GM13977 (cell line): ENCODE measurements at places on chromosomes 5 and 9.

GRCh38 chr5:140258016-140258415, 44.9 kb downstream of the PFDN1 start:
- DNase-seq: no peak

DNA sequence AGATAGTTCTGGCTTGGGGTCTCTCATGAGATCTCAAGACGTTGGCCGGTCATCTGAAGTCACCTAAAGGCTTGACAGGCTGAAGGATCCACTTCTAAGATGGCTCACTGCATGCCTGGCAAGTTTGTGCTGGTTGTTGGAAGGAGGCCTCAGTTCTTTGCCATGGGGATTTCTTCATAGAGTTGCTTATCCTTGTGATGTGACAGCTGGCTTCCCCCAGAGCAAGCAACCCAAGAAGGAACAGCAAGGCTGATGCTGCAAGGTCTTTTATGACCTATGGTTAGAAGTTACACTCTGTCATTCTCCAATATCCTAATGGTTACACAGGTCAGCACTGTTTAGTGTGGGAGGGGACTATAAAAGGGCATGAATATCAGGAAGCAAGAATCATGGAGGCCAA, 20.7 kb upstream of the GRPEL2 start:
- DNase-seq: no peak

DNA sequence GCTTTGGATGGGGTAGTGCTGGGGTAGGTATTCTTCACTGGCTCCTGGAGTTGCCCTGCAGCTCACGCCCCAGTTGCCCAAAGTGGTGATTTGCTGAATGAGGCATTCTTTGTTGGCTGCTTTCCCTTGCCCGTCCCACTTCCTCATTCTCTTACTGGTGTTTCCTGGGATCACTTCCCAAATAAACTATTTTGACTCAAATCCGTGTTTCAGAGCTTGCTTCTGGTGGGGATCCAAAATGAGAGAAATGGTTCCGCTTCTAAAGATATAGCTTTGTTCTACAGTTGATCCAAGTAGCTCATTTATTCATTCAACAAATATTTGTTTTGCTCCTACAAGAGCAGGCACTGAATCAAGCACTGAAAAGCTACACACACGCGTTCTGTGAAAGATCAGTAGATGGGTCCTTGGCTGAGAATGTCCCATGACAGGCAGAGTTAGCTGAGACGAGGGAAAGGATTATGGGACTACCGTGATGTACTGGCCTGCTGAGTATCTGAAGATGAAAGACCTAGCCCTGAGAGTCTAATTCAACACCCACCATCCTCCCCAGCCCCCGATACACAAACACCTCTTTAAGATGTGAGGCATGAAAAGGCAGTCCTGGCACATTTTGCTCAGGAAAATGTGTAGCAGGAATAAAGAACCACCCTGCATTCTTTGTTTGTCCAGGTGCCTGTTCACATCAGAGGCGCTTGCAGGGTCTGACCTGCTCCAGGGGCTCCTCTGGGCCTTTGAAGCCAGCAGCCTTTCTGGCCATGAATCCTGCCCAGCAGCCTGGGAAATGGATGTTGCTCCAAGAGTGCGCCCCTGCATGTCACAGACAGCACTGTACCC, 143.1 kb upstream of the RANBP3L start:
- DNase-seq: no peak

- DNase-seq: peak; percentile 14
These were observed 238.6 kb downstream of the FANCC start for GRCh38 chr9:95078939-95079338.

DNA sequence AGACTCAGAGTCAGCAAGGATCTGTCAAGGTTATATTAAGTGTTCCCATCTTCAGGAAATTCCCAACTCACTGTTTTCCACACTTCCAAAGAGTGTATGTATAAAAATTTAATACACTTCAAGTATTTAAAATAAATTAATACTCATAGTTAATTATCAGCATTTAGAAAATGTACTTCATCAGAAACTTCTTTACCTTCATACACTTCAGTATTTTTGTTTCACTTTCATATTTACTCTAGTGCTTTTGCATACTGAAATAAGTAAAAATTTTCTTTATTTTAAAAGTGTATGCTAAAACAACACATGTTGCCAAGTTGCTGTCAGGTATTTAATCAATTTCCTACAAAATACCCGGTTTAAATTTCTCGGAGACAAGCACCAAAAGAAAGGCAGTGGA, 16.5 kb downstream of the RICTOR start:
- no peak for DNase-seq

GRCh38 chr9:114731701-114732100, 49.7 kb upstream of the TEX48 start:
- no peak for DNase-seq

DNA sequence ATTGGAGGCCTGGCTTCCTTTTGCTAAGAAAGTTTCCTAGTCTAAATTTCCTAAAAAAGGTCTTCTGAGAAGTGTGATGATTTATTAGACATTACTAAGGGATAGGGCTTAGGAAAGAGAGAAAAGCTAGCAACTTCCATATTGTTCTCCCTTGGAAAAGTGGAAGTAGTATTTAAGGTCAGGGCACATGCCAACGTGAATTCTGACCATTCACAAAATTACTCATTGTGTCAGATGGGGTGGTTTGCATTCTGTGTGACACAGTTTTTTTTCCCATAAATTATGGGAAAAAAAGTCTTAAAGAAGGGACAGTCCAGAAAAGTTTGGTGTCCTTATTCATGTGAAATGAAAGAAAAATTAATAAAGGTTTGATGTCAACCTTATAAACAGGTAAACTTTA, 110.0 kb upstream of the ARRDC3 start:
- DNase-seq: no peak

- DNase-seq: no peak
These were observed 70.5 kb upstream of the HMHB1 start for GRCh38 chr5:143741421-143741820.

DNA sequence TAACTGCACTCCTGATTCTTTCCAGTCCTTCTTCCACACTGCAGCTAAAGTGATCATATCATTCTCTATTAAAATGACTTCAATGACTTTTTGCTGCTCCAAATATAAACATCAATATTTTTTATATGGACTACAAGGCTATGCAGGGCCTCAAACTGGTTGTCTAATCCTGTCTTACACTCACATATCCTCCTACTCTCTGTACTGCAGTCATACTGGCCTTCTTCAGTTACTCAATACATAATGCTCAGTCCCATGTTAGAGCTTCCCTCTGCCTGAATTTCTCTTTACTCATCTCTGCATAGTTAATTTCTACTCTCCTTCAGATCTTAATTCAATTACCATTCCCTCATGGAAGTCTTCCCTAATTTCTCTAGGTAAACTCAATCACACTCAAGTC, 3.4 kb downstream of the MEIKIN start:
- no peak for DNase-seq

DNA sequence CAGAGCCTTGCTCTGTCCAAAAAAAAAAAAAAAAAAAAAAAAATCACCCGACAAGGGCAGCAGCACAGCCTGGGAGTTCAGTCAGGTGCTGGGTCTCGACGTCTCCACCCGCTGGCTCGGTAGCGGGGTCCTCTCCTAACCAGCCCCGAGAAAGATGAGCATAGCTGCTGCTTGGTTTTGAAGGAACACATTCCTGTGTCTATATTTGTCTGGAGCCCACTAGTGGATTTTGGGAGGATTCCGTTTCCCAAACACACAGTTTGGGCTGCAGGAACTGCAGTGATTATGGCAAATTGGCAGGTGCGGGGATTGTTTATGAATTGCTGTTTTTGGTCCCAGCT, 1.2 kb downstream of the OTULINL start:
- DNase-seq: no peak

DNA sequence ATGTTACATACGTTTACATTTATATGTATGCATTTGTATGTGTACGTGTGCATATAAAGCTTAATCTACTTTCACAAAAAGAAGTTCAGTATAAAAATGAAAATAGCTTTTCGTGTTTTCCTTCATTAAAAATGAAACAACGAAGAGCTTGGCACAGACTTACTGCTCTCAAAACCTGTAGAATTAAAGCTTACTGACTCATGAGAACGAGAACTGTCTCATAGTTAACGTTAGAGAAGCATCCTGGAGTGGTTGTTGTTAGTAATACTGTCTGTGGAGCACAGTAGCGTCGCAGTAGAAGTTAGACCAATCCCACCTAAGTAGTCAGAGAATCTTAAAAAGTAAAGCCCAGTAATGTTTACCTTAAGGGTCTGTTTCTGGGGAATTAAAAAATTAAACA, 1.3 kb downstream of the MAT2B start:
- peak; percentile 32 for DNase-seq

DNA sequence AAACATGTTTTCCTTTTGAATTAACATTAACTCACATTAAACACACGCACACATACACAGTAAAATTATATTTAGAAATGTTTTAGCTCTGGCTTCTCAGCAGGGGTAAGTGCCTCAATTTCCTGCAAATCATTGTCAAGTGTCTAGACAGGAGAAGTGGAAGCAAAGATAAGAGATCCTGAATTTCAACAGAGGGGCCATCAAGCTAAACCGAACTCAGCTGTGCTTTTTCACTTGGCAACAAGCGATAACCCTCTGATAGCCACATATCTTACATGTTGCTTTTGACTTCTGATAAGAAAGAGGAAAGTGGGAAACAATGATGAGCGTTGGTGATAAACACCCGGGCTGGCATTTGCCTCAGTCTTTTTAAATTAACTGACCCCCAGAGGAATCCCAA, 79.7 kb upstream of the SPDL1 start:
- no peak for DNase-seq

DNA sequence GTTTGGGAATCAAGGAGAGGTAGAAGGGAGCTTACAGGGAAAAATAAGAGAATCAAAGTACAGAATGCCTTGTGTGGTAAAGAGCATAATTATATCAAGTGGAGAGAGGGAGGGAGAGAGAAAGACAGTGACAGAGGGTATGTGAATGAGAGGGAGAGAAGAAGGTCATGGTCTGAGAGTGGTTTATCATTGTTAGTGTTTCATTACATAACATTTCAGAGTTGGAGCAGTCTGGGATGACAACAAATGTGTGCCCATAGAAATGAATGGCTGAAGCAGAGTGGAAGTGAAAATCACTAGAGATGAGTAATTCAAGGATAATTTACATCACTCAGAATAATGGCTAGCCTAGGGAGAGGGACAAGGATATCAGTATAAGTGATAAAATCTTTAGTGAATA, 799.2 kb downstream of the TLE1 start:
- no peak for DNase-seq

DNA sequence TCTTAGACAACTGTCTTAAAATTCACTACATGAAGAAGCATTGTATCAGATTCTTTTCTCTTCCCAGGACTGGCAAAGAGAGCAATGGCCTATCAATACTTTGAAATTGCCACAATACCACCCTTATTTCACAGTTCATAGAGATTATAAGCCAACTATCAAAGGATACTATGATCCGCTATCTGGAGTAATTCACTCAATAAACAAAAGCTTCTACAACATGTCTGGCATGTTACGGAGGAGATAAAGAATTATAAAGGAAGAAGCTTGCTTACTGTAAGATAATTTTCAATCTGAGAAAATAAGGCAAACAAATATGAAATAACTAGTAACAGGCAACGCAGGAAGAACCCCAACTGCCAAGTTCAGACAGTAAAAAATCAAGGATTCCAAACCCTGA, 114.8 kb downstream of the GNAQ start:
- no peak for DNase-seq

GRCh38 chr5:67187006-67187715, 9.4 kb downstream of the CD180 start:
- DNase-seq: no peak

GRCh38 chr5:149944666-149945065, at the start of gene PDE6A:
Gene PDE6A (minus strand): TSS chr5:149944793. CDS start chr5:149944673, 120 bp downstream.
- DNase-seq: no peak
